ENCODE measurements at places on chromosomes 3 and 15.

GRCh38 chr3:64915778-64916177, 228.0 kb upstream of the ADAMTS9 start:
- DNase-seq: no peak

DNA sequence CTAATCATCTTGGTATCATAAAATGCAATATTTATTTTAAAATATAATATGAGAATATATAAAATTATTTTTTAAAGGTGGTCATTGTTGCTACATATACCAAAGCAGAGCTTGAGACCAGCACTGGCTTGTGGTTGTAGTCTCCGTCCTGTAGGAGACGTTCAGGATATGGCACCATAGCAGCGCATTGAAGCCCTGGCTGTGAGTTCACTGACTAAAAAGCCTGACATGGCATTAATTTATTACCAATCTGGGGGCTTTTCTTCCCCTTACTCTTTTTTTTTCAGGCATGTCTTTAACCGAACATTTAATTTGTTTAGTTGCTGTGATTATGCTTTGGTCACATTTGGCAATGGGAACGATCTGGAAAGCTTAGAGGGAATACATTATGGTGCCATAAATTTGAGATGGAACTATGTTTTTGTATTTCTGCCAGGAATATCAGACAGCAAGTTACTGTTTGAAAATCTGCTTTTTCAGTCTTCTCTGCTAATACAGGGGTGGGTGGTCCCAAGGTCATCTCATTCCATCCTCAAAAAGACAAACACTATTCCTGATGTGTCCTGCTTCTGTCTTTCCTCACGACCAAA, 108.5 kb downstream of the ZIC4 start:
- DNase-seq: no peak

- DNase-seq: no peak
Observed at GRCh38 chr15:49279521-49280456, 109.7 kb downstream of the GALK2 start.

DNA sequence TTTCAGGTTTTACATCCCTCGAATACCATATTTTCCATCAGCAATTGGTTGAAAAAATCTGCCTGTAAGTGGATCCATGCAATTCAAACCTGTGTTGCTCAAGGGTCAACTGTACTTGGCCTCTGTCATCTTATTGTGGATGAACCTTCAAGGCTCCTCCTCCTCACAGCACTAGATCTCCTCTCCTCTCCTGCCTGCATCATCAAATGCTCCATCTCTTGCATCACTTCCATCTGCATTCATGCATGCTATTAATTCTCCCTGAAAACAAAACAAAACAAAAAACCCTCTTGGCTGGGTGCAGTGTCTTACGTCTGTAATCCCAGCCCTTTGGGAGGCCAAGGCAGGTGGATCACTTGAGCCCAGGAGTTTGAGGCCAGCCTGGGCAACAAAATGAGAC, 10.1 kb downstream of the BCL2L10 start:
- no peak for DNase-seq

DNA sequence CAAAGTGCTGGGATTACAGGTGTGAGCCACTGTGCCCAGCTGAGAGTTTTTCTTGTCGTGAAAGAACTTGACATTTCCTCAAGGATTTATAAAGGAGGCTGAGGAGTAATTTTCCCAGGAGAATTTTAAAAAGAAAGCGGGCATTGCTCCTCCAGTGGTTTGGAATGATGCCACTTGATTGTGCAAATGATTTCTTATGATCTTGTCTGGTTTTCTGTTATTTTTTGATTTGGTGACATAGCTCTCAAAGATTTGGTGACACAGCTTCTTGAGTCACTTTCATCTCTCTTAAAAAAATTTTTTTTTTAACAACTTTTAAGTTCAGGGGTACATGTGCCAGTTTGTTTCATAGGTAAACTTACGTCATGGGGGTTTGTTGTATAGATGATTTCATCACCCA, 24.6 kb upstream of the NFKBIZ start:
- DNase-seq: no peak

DNA sequence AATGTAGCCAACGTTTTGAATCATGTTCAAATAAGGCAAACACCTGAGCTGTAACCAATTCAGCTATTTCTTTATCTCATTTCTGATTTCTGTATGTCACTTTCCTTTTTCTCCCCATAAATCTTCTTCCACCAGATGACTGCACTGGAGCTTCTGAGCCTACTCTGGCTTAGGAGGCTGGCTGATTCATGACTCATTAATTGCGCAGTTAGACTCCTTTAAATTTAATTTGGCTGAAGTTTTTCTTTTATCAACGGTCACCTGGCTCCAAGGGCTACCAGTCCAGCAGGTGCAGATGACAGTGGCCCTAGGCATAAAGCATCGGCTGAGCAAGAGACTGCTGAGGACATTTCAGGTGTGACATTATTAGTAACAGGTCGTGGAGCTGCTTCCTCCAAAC, 39.6 kb upstream of the ITGA11 start:
- DNase-seq: no peak
